ENCODE measurements at places on chromosomes 4 and X. TPM values are rescaled to one million over a fixed set of nuclear protein-coding genes. Genes with fewer than 3 reads are reported as not detected.

The KIAA1210 gene
- total RNA-seq = not detected

The PCDH19 gene
- not detected for total RNA-seq

The TTC29 gene
- total RNA-seq = not detected

The RBMX gene
- total RNA-seq = 308 TPM

The PRDM8 gene
- 11.9 TPM for total RNA-seq

The PORCN gene
- 13.6 TPM for total RNA-seq

The POU3F4 gene
- total RNA-seq = not detected

The CYP4V2 gene
- total RNA-seq = 8.8 TPM

The NALF2 gene
- 1.2 TPM for total RNA-seq

The PIM2 gene
- total RNA-seq = 478 TPM

The DDX53 gene
- not detected for total RNA-seq

The SLC38A5 gene
- total RNA-seq = 205 TPM

The GRIA2 gene
- total RNA-seq = not detected

The UTP14A gene
- 62.4 TPM for total RNA-seq

The NEUROG2 gene
- total RNA-seq = 0.18 TPM

The CENPI gene
- 11.4 TPM for total RNA-seq

The FGF2 gene
- 17.8 TPM for total RNA-seq

The RBM46 gene
- not detected for total RNA-seq

The TMSB15B gene
- total RNA-seq = 8.6 TPM

The NFXL1 gene
- 16.5 TPM for total RNA-seq

The THAP9 gene
- 2.3 TPM for total RNA-seq

The PHOX2B gene
- not detected for total RNA-seq

The C4orf36 gene
- not detected for total RNA-seq

The TMEM31 gene
- not detected for total RNA-seq

The AFM gene
- not detected for total RNA-seq

The NCAPG gene
- total RNA-seq = 46.3 TPM

The NAP1L3 gene
- total RNA-seq = 0.70 TPM

The BCLAF3 gene
- total RNA-seq = 6.2 TPM

The TKTL2 gene
- not detected for total RNA-seq

The ETDB gene
- total RNA-seq = not detected

The SH3RF1 gene
- total RNA-seq = 0.69 TPM

The SMARCA1 gene
- not detected for total RNA-seq

The RELL1 gene
- total RNA-seq = 21.4 TPM

The CHRDL1 gene
- not detected for total RNA-seq

The PGAM4 gene
- total RNA-seq = 0.47 TPM

The HPRT1 gene
- 106 TPM for total RNA-seq

The MAGEA9B gene
- not detected for total RNA-seq

The CLGN gene
- not detected for total RNA-seq

The CAMK2D gene
- total RNA-seq = 67.7 TPM

The LNX1 gene
- not detected for total RNA-seq

The APLN gene
- 0.26 TPM for total RNA-seq

The PASD1 gene
- not detected for total RNA-seq

The MXRA5 gene
- total RNA-seq = not detected

The HTR2C gene
- total RNA-seq = not detected

The STIM2 gene
- total RNA-seq = 55.6 TPM

All from activated T-helper 1 cell treated with anti-CD3 and anti-CD28 coated beads, Interleukin-12 subunit alpha, Interleukin-12 subunit beta, Interleukin-2, Interleukin-4 antibody, amounts not matched to agents 30 ng/mL and 10 ng/mL and 1 ng/mL, durations not matched to agents 14 hours and 24 hours and 36 hours (primary cell).